ENCODE measurements at places on chromosomes 3 and 15. TPM values are rescaled to one million over a fixed set of nuclear protein-coding genes. Genes with fewer than 3 reads are reported as not detected.

- DNase-seq, result no peak
Measured at GRCh38 chr3:126750756-126751121, 46.7 kb downstream of the CHCHD6 start.

DNA sequence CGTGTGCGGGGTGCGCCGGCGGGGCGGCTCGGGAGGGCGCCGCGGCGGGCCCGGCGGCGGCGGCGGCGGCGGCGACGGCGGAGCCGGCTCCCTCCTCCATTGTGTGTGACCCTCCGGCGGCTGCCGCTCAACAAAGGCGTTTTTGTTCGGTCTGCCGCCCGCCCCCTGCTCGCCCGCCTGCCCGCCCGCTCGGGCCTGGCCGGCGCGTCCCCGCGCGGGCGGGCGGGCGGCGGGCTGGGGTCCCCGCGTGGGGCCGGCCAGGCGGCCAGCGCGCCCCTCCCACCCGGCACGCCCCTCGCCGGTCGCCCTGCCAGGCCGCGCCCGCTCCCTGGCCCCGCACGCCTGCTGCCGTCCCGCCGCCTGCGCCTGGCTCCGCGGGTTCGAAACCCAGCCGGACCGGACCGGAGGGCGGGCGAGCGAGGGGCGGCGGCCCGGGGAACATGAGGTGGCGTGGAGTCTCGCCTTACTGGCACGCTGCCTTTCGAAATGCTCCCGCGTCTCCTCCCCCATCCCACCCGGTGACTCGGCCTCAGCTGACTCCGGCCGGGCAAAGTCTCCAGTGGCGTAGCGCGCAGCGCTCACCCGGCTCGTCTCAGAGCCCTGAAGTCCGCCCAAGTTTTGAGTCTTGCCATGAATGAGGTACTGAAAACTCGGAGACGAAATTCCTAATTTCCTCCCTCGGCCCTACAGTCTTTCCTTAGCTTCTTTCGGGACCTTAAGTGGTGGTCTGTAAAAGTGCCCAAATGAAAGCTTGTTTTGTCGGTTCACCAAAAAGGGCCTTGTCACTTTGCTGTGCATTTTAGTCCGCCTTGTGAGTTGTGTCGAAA is 588 bp downstream of the MAPK6 start:
- DNase-seq, result peak; percentile 85

GRCh38 chr15:63933522-63933921 is 99.8 kb upstream of the HERC1 start:
- DNase-seq, result no peak

GRCh38 chr3:100254168-100254777 is 6.5 kb upstream of the TBC1D23 start:
- peak; percentile 47 for DNase-seq

KNL1 gene
- total RNA-seq, result 0.55 TPM

GRCh38 chr15:75431682-75432081 is 19.8 kb downstream of the SIN3A start:
- DNase-seq, result no peak

DNA sequence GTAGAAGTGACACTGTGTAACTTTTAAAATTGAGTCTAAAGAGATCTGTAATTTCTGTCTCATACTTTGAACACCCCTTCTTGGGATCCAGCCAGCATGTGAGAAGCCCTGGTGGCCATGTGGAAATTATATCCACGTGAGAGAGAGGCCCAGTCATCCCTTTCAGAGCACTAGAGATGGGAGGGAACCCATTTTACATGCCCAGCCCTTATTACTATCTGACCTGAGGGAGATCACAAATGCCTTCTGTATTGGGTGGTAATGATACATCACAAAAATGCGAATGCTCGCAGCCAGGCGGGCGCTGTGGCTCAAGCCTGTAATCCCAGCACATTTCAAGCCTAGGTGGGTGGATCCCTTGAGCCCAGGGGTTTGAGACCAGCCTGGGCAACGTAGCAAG is 27.3 kb upstream of the TRAK1 start:
- DNase-seq, result no peak
